ENCODE measurements at places on chromosomes 6 and 20.

DNA sequence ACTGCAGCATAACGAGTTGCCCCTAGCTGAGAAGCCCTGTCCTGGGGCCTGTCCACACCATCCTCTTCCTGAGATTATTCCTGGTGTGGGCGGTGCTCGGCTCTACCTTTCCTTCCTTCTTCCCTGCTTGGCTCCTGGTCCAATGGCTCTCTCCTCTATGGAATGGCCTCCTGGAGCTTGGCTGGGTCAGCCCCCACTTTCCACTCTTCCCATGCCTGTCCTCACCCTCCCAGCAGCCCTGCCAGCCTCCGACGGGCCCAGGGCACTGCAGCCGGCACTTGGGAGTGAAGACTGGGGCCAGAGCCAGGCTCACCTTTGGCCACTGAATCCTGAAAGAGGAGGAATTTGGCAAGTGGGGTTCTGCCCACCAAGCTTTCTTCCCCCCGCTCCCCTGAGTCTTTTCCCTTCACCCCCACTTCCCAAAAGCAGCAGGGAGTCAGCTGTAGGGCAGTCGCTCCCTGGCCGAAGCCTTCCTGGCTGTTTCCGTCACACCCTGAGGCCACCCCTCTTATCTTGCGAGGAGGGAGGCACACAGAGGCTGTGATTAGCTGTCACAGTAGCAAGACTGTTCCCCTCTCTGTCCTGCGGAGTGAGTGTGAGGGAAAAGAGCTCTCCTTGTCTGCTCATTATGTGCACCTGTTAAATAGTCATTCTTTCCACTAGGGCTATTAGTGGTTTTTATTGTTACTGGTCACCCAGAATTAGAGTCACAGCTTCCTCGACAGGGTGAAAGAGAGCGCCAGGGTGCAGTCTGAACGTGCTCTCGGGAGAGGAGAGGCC lies 6.3 kb upstream of the CDSN start:
- DNase-seq: no peak

DNA sequence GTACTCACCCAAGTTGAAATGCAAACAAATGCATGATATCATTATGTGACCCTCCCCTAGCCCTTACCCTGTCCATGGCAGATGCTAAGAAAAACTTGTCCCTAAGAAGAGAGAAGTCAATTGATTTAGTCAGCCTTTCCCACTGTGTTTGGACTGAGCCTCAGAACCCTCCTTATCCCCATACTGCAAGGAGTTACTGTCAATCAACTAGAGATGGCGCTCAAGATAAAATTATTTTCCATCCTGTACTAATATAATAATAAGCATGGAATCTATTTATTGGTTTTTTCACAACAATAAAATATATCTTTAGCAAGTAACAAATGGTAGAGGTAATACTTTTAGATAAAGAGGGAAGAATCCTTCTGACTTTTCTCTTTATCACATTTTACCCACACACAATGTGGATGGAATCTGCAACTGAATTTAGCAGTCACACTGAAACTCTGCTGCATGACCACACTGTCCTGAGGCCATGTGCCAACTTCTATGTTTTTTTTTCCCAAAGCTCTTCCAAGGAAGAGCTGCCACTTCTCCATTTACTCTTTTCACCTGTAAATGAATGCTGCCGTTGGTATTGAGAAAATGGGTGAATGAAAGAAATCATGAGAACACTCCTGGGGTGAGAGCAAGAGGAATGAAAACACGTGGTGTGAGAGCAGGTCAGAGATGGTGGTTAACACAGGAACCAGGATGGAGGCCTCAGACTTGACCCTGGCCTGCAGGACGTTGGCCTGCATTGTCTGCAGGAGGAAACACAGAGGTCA lies 10.5 kb downstream of the NT5E start:
- no peak for DNase-seq

- peak; percentile 11 for DNase-seq
Observed at GRCh38 chr6:140105857-140106256, 731.4 kb upstream of the CITED2 start.

GRCh38 chr20:53522696-53523095 lies 70.9 kb downstream of the ZNF217 start:
- DNase-seq: no peak

DNA sequence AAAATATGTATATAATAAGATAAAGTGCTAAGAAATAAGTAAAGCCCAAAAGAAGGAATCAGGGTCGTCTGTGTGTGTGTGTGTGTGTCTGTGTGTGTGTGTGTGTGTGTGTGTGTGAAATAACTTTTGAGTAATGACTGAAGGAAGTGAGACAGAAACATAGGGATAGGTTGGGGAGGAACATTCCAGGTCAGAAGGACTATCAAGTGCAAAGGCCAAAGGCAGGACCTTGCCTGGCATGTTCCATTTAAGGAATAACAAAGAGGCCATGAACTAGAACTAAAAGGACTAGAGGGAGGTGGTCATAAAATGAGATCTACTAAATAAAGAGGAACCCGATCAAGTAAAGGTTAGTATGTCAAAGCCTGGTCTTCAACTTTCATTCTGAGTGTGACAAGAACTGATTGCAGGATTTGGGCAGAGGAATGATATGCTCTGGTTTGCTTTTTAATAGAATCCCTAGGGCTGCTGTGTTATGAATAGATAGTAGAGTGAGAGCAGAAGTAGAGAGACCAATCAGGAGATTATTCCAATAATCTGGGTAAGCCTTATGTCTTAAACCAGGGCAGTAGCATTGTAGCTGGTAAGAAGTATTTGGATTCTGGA lies 6.9 kb downstream of the ENPP3 start:
- no peak for DNase-seq

DNA sequence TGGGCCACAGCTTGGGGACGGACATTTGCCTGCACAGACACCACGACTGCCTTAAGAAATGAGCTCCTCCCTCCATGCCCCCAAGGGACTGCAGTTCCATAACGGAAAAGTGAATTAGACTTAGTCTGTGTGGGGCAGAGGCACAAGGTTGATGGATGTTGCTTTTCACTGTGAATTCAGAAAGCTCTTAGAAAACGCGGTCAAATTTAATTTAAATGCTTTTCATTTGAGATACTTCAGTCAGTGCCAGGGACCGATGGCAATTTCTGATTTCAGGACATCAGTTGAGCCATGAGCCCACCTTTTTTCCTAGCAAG lies 356.4 kb downstream of the KIF16B start:
- DNase-seq: no peak
